ENCODE measurements at places on chromosomes 7 and 10. TPM values are rescaled to one million over a fixed set of nuclear protein-coding genes. Genes with fewer than 3 reads are reported as not detected.

TOMM7 gene
- total RNA-seq = 352 TPM

CALML5 gene
- not detected for total RNA-seq

NME8 gene
- total RNA-seq = 0.81 TPM

CALML3 gene
- total RNA-seq = not detected

VWDE gene
- total RNA-seq = 1.3 TPM

CTBP2 gene
- 48.0 TPM for total RNA-seq

ADAM22 gene
- total RNA-seq = 114 TPM

METTL27 gene
- 3.0 TPM for total RNA-seq

FEZF1 gene
- total RNA-seq = 0.44 TPM

Measured in dorsolateral prefrontal cortex (tissue), 122 donors.